Stimulated activated CD4-positive, alpha-beta T cell treated with anti-CD3 and anti-CD28 coated beads, Interleukin-1b, Interleukin-23, amount 100 ng/mL, for 1 hour (primary cell): ENCODE measurements at places on chromosomes 7 and 10.

DNA sequence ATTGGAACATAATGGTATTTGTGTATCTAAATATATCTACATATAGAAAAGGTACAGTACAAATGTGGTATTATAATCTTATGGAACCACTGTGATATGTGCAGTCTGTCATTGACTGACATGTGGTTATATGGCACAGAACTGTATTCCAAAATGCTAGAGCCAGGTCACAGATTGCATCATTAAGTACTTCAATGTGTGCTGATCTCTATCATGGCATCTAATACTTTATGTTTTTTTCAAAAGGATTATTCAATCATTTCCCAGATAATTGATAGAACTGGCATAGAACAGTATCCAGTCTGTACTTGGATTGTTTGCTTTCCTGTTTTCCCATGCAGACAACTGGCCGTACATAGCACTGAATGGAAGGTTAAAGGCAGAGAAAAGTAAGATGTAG is 662.7 kb downstream of the PARD3 start:
- DNase-seq: no peak

- DNase-seq: no peak
Measured at GRCh38 chr10:30893208-30893607, 138.5 kb downstream of the ZNF438 start.

GRCh38 chr7:12434012-12434642 is 30.5 kb upstream of the VWDE start:
- no peak for DNase-seq

DNA sequence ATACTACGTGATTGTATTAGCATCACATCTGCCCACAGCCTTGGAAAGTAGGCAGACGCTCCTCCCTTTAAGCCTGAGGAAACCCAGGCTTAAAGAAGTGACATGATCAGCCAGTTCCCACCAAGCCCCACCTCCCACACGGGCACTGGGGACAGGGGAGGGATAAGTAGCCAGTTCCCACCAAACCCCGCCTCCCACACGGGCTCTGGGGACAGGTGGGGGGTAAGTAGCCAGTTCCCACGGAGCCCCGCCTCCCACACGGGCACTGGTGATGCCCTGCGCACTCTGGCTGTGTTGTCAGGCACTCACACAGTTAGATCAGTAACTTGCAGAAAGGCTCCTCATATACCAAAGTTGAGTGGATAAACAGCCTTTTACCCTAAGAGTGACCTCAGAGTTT is 606.8 kb downstream of the PTPRN2 start:
- DNase-seq: no peak

- peak; percentile 48 for DNase-seq
Measured at GRCh38 chr10:101067356-101068083, 5.7 kb downstream of the KAZALD1 start.

GRCh38 chr7:143243111-143243510 is 20.1 kb upstream of the GSTK1 start:
- no peak for DNase-seq

DNA sequence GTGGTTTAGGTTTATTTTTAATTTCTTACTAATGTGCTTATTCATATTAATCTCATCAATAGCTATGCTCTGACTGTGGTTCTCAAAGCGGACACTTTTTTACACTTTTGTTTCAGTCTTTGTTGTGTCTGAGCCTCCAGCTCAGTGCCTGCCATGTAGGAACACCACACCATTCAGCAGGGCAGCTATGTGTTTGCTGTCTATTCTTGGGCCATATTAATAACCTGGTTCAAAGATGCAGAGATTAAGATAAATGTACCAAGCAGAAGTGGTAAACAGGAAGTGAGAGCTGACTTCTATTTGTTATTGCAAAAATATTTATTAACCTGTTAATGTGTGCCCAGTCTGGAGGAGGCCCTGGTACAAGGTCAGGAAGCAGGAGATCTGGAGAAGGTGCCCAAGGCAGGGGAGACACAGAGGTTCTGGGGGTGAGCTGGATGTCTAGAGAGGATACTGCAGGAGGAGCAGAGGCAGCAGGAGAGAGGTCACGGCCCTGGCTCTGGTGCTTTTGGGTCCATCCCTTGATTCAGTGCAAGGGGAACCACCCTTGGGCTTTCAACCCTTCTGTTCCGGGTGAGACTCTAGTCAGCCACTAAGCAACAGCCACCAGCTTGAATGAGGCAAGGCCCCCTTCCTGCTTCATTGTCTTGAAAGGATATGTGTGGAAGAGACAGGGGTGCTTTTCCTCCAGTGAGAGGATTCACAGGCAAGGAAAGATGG is 1.9 kb downstream of the TBXAS1 start:
- no peak for DNase-seq

DNA sequence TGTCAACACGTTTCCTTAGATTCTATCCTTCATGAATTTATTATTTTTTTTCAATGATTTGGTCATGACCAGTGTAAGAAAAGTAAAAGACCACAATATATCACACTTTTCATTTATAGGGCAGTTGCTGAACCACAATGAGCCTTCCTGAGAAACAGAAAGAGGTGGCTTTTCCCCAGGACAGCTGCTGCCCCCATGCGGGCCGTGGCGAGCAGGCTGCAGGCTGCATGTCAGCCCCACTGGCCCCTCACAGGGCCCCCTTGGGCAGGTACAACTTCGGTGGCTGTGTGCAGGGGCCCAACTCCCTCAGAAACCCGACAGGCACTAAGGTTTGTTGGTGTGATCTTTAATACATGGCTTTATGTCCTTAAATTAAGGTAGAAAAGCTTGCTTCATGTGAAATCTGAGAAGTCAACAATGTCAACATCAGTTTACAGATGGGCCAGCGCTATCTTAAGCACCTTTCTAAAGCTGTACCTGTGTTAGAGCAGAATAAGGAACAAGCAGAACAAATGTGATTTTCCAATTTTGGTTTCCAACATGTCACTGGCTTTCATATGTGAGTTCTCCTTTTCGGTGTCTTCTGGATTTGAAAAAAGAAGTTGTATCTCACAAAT is 10.6 kb downstream of the BEND7 start:
- no peak for DNase-seq

DNA sequence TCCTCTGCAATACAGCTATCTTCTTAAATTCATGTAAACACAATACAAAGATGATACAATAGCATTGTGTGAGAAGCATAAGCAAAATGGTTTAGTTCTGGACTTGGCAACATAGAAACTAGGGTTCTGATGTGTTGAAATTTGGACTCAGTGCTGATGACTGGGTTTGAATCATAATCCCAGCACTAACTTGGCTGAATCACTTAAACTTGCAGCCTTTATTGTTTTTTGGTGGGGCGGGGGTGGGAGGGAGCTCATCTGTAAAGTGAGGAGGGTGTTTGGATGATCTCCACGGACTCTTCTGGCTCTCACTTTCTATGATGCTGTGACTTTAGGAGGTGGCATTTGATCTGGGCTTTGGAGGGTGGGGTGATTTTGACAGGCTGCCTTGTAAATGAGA is 158.2 kb downstream of the WNT2 start:
- no peak for DNase-seq

GRCh38 chr10:102501201-102502028 is 1.1 kb downstream of the ACTR1A start:
- no peak for DNase-seq

DNA sequence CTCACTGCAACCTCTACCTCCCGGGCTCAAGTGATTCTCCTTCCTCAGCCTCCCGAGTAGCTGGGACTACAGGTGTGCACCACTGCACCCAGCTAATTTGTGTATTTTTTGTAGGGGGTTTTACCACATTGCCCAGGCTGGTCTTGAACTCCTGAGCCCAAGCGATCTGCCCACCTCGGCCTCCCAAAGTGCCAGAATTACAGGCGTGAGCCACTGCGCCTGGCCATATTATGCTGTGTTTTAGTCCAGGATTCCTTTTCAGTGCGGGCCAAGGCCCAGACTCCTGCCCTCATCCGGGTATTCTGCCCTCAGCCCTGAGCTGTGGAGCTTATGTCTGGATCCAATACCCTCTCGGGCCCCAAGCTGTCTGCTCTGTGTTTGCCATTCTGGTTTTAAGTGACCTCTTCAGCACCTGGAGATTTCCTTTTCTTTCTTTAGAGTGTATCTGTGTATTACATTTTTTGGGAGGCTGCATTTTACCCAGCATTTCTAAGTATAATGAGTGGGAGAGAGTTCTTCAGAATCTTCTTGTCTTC is 114.9 kb downstream of the BUB3 start:
- DNase-seq: no peak

- peak; percentile 55 for DNase-seq
Measured at GRCh38 chr7:130912862-130913638, 179.0 kb upstream of the KLF14 start.

DNA sequence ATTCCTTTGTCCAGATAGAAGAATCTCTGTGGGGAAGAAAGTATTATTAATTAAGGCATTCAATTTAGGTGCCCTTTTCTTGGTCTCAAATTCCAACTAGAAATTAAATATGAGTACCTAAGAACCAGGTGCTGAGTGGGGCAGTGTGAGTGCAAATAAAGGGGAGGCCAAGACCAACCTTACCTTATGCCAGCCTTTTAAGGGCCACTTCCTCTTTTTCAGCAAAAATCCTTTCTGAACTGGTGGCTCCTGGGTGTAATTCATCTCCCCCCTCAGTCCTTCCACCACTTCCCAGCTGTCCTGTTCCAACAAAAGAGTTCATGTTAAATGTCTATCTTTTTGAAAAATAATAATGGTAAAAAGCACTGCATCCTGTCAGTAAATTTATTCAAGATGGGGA is 108.2 kb downstream of the OSBPL3 start:
- no peak for DNase-seq

GRCh38 chr10:116457488-116457887 is 29.8 kb downstream of the PNLIPRP3 start:
- DNase-seq: no peak

GRCh38 chr10:73931767-73932619 is 21.1 kb downstream of the PLAU start:
- DNase-seq: peak; percentile 31

DNA sequence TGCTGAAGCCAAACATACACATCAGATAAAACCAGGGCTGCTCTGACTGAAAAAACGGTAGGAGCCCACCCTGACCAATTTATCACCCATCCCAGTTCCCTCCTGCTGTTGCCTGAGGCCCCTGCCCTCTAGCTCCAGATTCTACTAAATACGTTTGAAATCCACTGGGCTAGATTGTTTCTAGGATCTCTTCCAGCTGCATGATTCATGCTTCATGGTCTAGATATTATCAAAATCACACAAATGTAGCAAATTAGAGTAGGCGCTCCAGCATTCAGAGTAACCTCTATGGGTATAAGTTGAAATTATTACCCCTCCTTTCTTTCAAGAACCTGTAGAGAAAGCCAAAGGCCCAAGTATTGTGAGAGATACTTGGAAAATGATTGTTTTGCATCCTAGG is 151.2 kb upstream of the FAM13C start:
- no peak for DNase-seq
